ENCODE measurements at places on chromosomes 11 and 22.

GRCh38 chr11:88175569-88176075 lies 379 bp upstream of the RAB38 start:
- no peak for DNase-seq

DNA sequence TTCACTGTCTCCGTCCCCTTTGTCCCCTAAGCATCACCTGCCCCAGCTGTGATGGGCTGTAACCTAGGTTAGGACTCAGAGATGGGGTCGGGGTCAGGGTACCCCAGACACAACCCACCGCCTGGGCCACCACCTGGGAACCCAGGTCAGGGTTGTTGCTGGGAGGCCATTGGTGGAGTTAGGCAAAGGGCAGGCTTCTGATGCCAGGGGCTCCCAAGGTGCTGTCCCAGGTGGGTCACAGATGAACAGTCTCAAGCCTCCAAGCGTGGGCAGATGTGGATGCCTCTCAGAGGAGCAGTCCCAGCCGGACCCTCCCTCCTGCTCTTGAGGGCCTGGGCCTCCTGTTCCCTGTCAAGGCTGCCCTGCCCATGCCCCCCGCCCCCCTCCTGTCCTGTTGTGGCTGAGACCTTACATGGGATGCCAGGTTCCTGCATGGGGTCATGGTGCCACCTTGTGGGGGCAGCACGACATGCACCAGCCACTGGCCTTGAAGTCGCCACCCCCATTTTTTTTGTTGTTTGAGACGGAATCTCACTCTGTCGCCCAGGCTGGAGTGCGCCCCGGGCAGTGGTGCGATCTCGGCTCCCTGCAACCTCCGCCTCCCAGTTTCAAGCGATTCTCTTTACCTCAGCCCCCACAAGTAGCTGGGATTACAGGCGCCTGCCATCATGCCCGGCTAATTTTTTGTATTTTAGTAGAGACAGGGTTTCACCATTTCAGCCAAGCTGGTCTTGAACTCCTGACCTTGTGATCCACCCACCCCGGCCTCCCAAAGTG lies 12.1 kb downstream of the GATD1 start:
- DNase-seq, result peak; percentile 71

DNA sequence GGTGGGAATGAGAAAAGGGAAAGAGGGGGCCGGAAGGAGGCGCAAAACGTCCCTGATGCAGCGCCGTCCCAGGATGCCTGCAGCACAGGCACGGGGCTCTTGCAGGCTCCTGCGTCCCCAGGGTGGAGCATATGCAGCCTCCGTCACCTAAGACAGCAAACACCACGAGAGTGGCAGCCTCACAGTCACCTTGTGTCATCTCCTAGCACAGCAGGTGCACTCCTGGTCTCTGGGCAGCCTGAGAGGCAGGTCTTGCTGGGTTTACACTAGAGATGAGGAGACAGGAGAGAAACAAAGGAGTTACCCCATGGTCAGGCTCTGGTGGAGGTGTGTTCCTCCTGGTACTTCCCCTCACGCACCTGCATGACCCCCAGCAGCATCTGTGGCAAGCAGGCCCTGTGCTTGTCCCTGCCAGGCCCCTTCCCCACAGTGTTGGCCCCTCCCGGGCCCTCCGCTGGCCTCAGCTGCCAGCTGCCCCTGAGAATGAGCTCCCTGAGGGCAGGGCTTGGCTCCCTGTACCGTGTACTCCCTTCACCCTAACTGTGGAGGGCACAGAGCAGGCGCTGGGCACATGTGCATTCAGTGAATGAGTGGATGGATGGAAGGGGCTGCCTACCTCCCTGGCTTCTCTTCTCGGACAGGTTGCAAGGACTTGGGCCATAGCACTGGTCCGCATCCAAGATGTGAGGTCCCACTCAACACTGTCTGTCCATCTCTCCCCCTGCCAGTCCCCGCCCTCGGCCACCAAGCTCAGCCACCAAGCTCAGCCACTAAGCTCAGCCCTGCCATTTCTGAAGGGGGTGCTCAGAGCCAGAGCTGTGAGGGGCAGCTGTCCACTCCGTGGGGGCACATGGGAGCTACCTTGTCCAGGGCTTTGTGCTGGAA lies 988.6 kb downstream of the BRD1 start:
- DNase-seq, result no peak

DNA sequence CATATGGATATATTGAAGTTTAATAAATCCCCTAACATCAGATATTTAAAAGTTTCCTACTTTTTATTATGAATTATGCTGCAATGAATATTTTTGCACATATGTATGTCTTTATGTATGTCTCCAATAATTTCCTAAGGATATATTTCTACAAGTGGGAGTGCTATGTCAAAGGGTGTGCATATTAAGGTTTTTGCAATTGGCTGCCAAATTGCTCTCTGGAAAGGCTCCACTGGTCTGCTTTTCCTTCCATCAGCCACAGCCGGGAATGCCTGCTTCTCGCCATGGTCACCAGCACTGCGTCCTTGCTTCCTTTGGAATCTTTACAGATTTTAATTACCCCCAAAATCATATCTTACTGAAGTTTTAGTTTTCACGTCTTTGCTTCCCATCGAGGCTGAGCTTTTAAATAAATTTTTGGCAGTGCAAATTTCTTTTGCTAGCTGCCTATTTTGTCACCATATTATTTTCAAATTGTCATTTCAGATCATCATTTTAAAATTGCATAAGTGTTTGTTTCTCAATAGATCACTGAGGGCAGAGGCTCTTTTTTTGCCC lies 221.7 kb downstream of the SNX19 start:
- DNase-seq, result no peak

DNA sequence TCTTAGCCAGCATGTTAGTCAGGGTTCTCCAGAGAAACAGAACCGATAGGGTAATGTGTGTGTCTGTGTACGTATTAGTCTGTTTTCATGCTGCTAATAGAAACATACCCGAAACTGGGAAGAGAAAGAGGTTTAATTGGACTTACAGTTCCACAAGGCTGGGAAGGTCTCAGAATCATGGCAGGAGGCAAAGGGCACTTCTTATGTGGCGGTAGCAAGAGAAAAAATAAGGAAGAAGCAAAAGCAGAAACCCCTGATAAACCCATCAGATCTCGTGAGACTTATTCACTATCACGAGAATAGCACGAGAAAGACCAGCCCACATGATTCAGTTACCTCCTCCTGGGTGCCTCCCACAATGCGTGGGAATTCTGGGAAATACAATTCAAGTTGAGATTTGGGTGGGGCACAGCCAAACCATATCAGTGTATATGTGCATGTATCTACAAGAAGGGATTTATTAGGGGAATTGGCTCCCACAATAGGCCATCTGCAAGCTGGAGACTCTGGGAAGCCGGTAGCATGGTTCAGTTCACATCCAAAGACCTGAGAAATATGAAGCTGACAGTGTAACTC lies 173.7 kb upstream of the NECTIN1 start:
- DNase-seq, result no peak

- no peak for DNase-seq
Measured at GRCh38 chr11:4865855-4866254, 15.8 kb upstream of the OR51T1 start.

DNA sequence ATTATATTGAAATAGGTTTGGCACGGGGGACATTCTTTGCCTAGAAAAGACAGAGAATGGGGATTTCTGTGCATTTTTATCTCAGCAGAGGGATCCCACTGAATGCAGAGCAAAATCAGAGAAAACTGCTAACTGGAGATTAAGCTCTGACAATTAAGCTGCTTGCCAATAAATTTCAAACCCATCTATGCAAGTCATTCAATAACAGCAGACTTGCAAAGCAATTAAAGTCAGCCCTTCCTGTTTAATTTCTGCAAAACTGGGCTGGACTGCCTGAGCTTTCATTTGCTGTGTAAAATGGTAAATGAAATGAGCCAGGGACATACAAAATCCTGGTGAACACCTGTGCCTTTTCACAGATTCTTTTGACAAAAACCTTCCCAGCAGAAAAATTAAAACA lies 1273.9 kb upstream of the CNTN5 start:
- DNase-seq, result no peak

DNA sequence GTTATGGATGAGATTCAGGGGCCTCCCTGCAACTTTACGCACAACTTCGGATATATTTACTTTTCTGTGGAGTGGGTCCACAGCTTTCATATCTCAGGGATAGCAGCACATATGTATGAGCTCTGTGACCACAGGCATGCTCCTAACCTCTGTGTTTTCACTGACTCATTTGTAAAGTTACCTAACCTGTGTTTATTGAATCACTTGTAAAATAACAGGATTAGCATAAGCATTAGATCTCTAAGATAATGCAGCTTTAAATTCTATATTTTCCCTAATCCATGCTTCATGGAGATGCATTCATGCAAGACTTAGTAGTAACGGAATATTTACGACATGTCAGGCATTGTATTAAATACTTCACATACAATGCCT lies 47.9 kb upstream of the DDI1 start:
- DNase-seq, result no peak

DNA sequence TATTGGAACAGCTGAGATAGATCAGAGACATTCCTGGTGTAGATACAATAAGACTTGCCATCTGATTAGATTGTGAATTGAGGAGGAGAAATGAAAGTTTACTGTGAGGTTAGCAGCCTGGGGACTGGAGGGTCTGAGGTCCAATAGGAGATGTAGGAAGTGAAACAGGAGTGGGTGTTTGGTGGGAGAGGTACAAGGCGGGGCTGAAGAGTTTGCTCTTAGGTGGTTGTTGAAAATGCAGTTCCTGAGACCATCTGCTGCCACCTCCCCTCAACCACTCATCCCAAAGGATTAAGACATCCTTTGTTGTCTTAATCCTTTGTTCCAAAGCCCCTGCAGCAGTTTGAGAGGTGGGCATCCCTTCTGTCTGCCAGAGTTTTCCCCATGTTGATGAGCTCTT lies 14.8 kb downstream of the PIWIL4 start:
- no peak for DNase-seq

DNA sequence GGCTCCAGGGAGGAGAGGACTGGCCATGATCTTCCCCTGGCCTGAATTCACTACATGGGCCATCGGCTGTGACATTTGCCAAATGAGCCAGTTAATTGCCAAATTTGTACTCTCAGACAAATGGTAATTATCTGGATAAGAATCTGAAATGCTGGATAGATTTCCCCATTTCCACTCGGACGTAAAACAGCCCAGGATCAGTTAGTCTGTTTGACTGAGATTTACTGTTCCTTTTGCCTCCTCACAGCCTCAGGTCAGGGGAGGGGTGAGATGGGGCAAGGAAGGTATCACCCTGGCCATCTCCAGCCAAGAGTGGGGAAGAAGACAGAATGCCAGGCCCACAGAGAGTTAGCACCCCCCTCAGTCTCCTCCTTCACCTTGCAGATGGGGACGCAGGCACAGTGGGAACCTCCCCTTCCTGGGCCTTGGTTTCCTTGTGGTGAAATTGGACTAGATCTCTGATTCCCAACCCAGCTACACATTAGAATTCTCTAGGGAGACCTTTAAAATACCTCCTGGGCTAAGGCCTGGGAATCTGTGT lies 5.2 kb downstream of the TRIM29 start:
- no peak for DNase-seq
